ENCODE measurements at places on chromosomes 3 and 15.

DNA sequence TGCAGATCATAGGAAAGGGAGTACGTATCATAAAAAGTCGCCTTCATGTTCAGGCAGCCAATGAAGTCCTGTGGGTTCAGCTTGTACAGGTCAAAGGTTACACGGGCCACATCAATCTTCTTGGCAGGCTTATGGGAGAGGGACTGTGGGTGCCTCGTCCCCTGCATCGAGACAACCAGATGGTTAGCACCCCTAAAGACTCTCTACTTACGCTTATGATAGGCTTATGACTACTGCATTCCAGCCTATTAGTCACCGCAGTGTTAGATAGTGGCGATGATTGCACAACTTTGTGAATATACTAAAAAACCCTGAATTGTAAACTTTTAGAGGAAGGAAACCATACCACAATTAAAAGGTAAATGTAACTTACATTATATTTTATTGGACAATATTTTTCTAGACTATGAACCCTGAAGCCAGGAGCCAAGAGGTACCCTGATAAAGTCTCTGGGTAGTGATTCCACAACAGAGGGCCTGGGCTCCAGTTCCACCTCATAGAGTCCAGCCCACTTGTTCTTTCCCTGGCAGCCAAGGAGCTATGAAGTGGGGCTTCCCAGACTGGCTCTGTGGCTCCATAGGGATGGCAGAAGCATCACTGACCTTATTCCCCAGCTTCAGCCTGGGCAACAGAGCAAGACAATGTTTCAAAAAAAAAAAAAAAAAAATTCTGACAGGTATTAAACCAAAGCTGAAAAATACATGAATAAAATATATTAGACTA lies 2.5 kb upstream of the FANCD2 start:
- no peak for DNase-seq

- no peak for DNase-seq
Measured at GRCh38 chr15:94001255-94001801, 230.0 kb upstream of the MCTP2 start.

- no peak for DNase-seq
Measured at GRCh38 chr15:71278989-71279756, 163.9 kb downstream of the THSD4 start.

DNA sequence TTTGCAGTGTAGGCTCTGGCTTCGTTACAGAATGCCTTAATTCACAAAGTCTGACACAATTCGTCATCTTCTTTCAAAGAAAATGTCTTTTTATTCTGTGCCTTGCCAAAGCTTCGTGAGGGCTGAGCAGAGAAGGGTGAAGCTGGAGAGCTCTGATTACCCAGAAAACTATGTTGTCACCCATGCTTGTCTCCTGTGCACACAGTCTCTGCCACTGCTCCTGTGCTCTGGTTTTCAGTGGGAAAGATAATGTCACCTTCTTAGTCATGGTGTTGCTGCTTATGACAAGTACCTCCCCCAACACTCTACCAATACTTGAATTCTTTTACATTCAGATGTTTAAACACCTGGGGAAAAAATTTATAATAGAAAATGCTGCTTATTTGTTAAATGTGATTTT lies 509.2 kb upstream of the GRM7 start:
- no peak for DNase-seq

- peak; percentile 50 for DNase-seq
Measured at GRCh38 chr3:24185738-24186384, 240.8 kb downstream of the NR1D2 start.

All from germinal center (tissue), 1 donor.